ENCODE measurements at places on chromosomes 16 and 17.

DNA sequence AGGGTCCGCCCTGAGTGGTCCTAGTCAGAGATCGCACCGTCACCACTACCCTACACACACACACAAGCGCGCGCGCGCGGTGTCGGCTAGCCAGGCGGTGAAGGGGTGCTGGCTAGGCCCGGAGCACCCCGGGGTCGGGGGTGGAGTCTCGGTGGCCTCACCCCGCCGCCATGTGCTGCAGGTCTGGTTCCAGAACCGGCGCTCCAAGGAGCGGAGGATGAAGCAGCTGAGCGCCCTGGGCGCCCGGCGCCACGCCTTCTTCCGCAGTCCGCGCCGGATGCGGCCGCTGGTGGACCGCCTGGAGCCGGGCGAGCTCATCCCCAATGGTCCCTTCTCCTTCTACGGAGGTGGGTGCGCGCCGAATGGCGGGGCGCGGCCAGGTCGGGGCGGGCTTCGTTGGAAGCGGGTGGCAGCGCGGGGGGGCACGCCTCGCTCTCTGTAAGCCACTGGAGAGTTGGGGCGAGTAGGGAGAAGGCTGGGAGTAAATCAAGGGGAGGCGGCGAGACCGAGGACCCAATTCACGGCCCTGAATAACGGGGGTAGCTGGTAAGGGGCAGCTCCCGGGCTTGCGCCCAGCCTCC lies 4.8 kb downstream of the LHX1 start:
- no peak for DNase-seq

- peak; percentile 88 for DNase-seq
Measured at GRCh38 chr17:28416703-28417311, 10.8 kb upstream of the SLC46A1 start.

DNA sequence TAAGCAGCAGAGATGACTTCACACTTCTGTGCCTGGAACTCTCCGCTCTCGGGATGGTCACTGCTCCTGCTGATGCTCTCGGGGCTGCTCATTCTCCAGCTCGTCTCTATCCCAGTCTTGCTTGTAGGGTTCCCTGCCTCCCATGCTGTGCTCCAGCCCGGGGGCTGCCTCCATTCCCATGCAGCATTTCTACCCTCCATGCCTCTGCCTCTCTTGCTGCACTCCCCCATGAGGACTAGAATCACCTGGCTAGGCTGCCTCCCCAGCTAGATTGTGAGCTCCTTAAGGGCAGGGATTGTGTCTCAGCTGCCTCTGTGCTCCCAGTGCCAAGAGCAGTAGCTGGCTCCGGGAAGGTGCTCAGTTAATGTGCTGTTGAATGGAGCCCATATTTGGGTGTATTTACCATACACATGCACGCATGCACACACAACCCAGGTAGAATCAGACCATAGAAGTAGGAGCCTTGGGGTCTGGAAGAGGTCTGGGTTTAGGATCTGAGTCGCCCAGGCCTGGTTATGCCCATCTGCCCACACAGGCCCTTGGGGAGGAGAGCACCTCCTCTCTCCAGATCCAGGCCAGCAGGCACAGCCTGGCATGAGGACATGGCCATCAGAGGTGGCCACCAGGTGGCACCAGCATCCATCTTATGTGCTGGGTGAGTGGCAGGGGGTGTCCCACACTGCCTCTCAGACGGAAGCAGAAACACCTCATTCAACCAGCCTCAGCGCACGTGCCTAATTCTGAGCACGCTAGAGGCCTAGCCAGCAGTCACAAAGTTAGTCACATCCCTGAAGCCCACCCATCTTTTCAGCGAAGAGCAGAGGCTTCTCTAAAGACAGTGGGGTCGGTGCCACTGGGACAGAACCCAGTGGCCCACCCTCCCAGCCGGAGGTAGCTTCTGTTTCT lies 9.3 kb downstream of the GIT1 start:
- DNase-seq: peak; percentile 92

DNA sequence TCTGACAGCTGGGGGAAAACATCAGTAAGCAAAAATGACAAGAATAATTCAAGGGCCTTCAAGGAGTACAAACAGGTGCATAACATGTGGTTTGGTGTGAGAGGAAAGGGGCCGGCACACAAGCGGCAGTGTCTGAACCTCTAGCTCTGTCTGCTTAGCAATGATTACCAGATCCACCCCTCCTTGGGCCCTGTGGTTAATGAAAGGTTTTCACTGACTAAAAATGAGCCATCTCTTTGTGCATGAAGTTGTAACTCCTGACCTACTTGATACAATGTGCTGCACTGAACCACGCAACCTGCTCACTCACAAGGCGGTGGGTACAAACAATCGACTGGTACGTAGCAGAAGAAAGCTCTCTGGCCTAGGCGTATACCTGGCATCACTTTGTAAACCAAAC lies 15.1 kb downstream of the FAM117A start:
- no peak for DNase-seq

GRCh38 chr17:44348234-44348987 lies 3.3 kb downstream of the GRN start:
- peak; percentile 44 for DNase-seq

DNA sequence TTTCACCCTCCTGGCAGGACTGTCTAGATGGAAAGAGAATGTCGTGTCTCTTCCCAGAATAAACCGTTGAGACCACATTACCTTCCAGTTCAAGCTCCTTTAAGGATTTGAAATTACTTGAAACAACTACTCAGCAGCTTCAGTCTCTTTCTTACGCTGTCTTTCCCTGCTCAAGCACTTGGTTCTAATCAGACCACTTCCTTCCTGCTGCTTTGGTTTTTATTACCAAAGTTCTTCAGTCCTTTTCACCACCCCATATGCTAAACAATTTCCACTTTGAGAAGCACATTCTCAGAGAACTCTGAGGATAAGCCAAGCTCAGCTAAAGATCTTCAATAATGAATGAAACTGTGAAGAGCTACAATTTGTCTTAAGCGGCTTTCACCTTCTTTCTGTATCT lies 105.4 kb downstream of the STX8 start:
- peak; percentile 29 for DNase-seq

Data from OCI-M1 (cell line).